ENCODE measurements at places on chromosomes 16 and 17.

DNA sequence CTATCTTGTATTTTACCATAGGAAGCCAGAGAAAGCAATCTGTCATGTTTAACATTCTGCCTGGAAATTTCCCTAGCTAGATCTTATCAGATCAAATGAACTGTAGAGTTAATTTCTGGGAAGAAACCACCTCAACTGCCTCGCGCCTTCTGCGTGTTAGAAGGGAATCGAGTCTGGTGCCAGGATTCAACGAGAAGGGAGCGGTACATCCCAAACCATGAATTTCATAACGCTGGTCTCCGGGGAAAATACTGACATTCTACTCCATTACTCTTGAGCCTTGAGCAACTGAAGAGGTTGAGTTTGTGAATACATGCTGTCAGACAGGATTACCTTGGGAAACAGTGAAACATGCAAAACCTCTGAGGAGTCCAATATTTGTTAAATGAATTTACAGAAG, 35.2 kb downstream of the MPHOSPH6 start:
- DNase-seq, result no peak

- DNase-seq, result no peak
Measured at GRCh38 chr16:57616876-57617275, 11.6 kb upstream of the ADGRG1 start.

DNA sequence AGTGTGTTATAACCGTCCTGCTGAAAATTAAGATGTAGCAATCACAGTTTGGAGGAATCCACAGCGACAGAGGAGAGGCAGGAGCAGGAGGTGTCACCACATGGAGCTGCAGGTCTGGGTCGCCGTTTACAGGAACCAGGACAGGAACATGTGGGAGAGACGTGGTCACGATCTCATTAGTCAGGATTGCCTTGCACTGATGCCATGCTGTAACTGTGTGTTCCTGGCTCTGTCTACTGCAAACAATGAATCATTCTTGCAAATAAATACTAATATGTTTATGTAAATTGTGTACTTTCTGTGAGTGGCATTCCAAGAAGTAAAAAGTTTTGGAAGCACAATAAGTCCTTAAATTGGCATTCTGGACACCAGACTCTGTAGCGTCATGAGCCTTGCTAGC, 271.8 kb downstream of the CPPED1 start:
- no peak for DNase-seq

DNA sequence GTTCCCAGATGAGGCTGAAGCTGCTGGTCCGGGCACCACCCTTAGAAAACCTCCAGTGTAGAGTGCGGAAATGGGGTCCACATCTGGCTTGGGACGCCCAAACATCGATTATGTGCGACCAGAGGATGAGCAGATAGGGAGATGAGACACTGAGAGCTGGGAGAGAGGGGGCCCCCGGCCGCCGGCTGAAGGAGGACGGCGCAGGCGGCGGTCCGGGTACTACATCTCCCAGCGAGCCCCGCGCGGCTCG, 182 bp upstream of the SPECC1 start:
- DNase-seq, result no peak

DNA sequence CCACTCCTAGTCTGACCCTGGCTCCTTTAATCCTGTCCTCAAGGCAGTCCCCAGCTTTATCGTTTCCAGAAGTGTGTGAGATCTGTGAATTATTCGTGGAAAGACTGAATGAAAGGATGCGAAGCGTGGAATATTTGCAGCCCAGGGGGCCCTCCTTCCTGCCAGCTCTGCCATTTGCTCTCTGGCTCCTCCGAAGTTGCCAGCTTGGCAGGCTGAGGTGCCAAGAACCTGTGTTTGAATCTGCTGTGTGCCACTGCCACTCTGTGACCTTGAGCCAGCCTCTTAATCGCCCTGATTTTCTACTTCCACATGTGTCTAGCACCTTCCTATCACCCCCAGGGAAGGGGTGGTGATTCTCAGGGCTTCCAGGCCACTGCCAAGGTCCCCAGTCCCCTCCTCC, 10.8 kb downstream of the TBKBP1 start:
- no peak for DNase-seq

DNA sequence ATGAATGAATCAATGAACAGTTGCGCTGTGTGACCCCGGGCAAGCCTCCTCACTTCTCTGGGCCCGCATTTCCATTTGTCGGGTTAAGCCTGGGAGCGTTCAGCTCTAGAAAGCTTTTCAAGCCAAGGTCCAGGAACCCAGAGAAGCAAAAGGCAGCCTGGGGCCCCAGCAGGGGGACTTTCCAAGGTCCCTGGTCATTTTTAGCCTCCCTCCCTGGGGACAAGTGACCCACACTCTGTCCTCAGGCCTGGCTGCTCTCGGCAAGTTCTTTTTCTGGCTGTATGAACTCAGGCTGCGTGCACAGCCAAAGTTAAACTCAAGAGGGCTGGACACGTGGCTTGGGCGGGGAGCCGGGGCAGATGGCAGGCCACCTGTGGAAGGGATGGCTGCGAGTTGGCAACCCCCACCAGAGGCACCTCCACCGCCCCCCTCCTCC, 41.4 kb upstream of the CIBAR2 start:
- DNase-seq, result no peak

DNA sequence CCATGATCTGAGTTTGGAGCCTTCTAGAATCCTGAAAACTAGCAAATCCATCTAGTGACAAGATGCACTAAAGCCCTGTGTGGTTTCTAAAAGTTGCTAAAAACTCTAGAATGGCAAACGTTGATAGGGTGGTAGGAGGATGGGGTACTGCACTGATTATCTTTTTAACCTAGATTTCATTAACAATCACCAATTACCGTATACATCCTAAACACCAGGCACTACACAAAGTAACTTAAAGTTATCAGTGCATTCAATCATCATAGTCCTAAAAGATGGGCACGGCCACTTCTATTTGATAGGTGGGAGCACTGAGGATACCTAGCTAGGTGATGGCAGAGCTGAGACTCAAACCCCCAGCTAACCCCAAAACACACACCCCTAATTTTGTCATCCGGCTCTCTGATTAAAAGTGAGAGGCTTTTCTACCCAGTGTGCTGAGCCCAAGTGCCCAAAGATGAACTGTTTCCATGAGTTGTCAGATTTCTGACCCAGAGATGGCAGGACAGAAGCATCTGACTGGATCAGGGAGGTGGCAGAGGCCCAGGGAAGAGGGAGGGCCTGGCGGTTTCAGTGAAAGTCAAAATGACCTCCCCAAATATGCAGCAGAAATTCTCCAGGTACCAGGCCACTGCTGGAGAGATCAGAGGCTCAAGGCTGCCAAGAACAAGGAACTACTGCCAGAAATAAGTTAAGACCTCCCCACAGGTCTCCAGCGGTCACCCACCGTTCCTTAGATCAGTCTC, 396.8 kb downstream of the SOX9 start:
- DNase-seq, result no peak

GRCh38 chr17:20276421-20276820, 190.9 kb downstream of the LGALS9B start:
- DNase-seq, result no peak

DNA sequence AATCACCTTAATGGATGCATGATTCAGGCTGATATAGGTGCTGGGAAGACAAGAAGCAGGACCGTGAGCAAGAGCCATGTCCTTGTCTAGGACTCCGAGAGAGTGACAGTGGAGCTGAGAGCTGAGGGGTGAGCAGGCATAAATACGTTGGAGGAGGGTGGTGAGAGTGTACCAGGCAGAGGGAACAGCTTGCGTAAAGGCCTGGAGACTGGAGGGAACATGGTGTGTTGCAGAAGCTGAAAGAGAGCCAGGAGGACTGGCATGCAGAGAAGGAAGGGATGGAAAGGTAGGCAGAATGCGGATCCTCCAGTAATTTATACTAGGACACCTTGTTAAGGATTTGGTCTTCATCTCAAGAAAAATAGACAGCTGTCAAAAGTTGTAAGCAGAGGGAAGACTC, 653.2 kb downstream of the HS3ST4 start:
- no peak for DNase-seq

- no peak for DNase-seq
Measured at GRCh38 chr17:75433218-75433783, 23.1 kb upstream of the TMEM94 start.

- DNase-seq, result peak; percentile 1
Measured at GRCh38 chr17:13862346-13862745, 207.0 kb upstream of the COX10 start.

GRCh38 chr17:34071886-34072420, 183.1 kb upstream of the CCL2 start:
- DNase-seq, result no peak

DNA sequence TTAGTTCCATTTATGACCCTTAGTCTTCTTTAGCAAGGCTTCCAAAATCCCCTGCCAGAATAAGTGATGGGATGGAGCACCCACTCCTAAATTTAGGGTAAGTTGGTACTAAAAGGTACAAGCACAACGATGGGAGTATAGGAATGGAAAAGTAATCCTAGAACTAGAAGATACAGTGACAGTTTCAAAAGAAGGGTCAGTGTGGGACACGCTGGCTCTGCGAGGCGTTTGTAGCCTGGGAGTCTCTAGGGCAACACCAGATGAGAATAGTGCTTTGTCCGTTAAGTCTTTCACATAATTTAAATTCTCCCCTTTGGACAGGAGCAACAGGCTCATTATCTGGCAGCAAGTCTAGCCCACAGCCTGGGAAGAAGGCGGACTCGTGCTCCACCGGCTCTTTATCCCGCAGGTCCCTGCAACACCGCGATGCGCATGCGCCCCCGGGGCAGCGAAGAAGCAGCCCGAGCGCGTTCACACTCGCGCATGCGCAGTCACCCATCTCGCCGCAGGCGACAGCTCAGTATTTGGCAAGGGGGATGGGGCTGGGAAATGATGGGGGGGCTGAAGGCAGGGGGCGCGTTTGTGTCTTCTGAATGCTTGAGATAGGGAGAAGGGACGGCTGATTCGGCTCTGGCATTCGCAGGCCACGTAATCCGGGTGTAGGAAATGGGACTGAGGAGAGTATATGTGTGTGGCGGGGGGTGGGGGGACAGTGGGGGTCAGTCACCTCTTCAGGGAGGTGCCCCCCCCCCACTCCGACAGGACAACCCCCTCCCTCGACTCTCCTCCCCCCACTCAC, 564 bp downstream of the SPOP start:
- DNase-seq, result peak; percentile 92

GRCh38 chr17:70022175-70022574, 52.9 kb upstream of the KCNJ16 start:
- no peak for DNase-seq

GRCh38 chr16:10154389-10154788, 27.8 kb downstream of the GRIN2A start:
- DNase-seq, result no peak

DNA sequence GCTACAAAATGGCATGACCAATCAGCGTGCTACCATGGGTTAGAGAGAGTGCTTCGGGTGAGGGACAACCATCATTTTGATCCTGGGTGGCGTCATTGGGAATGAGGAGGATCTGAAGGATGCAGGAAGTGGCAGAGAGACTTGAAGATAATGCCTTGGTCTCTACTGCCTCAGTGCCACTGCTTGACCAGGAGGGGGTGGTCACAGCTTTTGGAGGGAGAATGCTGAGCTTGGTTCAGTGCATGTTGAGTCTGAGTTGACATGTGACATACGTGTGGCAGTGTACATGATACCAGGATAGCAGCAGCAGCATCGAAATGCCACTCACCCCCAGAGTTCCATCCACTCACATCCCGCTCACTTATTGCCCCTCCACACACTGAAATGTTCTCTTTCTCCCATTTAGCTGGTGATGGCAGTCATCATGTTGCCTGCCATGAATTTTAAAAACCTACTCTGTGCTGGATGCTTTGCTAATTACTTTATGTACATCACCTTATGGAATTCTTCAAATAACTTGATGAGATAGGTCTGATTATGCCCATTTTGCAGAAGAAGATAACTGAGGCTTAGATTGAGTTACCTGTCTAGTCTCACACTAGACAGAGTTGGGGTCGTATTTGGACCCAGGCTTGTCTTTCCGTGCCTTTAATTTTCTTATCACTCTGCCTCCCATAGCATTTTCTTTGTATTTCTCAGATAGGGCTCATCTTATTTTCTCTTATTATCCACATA, 36.7 kb downstream of the ARSG start:
- DNase-seq, result no peak

DNA sequence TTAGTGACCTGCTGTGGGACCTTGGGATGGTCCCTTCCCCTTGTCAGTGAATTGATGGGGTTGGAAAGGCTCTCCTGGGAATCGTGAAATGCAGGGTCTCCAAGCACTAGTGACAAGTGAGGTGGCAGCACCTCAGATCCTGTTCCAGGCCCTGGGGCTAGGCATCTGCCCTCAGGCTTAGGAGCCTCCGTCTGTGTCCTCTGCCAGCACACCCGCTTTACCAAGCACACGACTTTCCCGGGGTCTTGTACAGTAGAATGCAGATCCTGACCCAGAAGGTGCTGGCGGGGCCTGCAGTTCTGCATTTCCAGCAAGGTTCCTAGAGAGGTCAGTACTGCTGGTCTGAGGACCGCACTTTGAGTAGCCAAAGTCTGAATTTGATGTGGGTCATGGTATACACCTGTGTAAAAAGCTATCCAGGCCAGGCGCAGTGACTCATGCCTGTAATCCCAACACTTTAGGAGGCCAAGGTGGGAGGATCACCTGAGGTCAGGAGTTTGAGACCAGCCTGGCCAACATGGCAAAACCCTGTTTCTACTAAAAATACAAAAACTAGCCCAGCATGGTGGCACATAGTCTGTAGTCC, 30.9 kb upstream of the RMI2 start:
- DNase-seq, result no peak

GRCh38 chr17:29571486-29571882, 3.0 kb downstream of the TP53I13 start:
- no peak for DNase-seq

DNA sequence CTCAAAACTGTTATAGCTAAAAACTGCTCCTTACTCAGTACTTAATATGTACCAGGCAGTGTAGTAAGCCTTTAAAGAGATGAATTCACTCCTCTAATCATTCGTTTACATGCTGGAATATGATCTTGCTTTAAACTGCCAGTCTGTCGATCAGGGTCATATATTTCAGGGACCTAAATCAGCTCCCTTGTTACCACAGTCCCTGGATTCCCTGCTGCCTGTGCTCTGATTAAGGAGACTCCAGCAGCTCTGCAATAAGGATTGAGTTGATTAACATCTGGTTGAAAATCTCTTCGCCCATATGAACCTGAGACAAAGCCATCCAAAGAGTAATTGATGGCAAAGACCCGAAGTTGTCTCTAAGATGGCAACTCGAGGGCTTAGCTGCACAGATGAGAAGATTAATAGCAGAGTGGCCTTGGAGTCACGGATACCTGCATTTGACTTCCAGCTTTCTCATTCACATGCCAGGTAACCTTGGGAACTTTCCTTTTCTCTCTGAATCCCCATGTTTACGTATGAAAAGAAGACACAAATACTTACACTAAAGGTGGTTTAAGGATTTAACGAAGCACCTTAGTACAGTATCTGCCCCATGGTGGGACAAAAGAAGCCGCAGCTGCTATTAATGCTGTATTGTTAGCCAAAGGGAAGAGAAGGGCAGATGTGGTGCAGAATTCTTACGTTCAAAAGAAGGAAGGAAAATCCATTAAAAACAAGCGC, 68.2 kb downstream of the VAT1L start:
- no peak for DNase-seq

GRCh38 chr17:45189009-45189408, 27.3 kb downstream of the HEXIM2 start:
- DNase-seq, result no peak

- no peak for DNase-seq
Measured at GRCh38 chr17:79204261-79204660, 129.6 kb downstream of the ENGASE start.
